Small intestine (tissue), 16 donors: ENCODE measurements at places on chromosomes 2 and 18.

DNA sequence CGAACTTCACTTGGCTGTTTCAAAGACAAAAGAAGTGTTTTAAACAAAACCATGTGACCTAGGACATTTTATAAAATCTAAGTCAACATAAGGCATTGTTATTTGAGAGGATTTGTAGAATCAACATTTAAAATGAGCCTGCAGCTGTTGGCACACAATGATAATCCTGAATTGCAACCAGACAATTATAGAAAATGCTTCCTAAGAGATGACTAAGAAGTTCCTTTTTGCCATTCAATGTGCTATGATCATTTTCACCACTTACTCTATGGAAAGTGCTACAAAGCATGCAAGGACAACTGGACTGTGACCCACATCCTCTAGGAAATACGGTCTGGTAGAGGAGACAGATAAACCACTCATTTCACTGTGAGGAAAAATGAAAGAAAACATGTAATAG, 246.4 kb downstream of the CDH20 start:
- H3K4me3 ChIP-seq = no peak overlapping the region
- peaks cover 2% of the 10 kb centered on the region for H3K4me1 ChIP-seq
- H3K27me3 ChIP-seq = no peaks in the 10 kb centered on the region
- DNase-seq = no peak

GRCh38 chr18:21739604-21740537, 721 bp upstream of the MIB1 start:
- H3K4me3 ChIP-seq = no peak overlapping the region
- H3K27me3 ChIP-seq = no peaks in the 10 kb centered on the region
- no peaks in the 10 kb centered on the region for H3K36me3 ChIP-seq
- DNase-seq = no peak

- H3K27ac ChIP-seq = no peak overlapping the region
- H3K36me3 ChIP-seq = no peaks in the 10 kb centered on the region
- H3K4me3 ChIP-seq = no peak overlapping the region
- H3K27me3 ChIP-seq = no peaks in the 10 kb centered on the region
- no peak for DNase-seq
Measured at GRCh38 chr2:107412981-107413380, 413.7 kb upstream of the RGPD4 start.

GRCh38 chr2:160209516-160209856, 9.4 kb upstream of the ITGB6 start:
- H3K36me3 ChIP-seq = no peaks in the 10 kb centered on the region
- no peak for DNase-seq
- H3K27ac ChIP-seq = peak overlapping the region; percentile 77
- no peak overlapping the region for H3K4me3 ChIP-seq

DNA sequence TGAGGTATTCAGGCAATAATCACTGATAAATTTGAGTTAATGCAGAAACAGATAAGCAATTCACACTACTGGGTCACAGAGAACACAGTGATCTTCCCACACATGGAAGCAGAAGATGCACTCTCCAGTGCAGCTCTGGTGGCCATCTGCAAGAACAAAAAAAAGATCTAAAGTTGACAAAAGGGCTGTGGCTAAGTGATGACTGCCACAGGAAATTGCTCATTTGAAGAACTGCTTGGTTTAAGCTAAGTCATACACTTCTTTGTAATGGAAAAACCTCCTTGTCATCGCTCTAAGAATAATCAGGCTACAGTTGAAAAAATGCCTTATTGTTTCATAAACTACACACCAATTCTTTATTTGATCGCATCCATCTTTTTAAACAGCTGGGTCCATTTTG, 115.1 kb downstream of the DTNB start:
- no peaks in the 10 kb centered on the region for H3K4me1 ChIP-seq
- H3K27ac ChIP-seq = no peak overlapping the region
- H3K36me3 ChIP-seq = no peaks in the 10 kb centered on the region
- H3K27me3 ChIP-seq = no peaks in the 10 kb centered on the region
- H3K4me3 ChIP-seq = no peak overlapping the region

DNA sequence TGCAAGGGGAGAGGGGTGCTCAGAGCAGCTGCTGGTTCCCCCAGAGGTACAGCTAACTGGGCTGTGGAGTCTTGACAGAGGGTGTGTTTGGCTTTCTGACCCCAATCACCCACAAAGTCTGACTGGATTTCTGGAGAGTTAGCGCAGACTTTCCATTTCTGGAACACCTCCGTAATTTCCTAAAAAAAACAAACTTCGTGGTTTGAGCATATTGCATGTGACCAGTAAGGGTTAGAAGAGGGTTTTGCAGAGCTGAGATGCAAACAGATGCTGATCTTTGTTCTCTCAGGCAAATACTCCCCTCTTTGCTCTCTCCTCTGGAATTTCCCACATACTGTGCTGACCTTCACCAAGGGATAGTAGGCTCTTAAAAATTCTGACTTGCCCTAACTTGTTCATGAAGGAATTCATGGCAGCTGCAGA, 44.5 kb upstream of the TMEM247 start:
- no peak overlapping the region for H3K4me3 ChIP-seq
- no peak overlapping the region for H3K27ac ChIP-seq
- no peak for DNase-seq

- no peak overlapping the region for H3K4me3 ChIP-seq
- DNase-seq = peak; percentile 48
- H3K36me3 ChIP-seq = no peaks in the 10 kb centered on the region
- H3K27me3 ChIP-seq = no peaks in the 10 kb centered on the region
- H3K4me1 ChIP-seq = peaks cover 9% of the 10 kb centered on the region
- no peak overlapping the region for H3K27ac ChIP-seq
Measured at GRCh38 chr2:113707106-113707505, 49.3 kb downstream of the SLC35F5 start.

GRCh38 chr2:149789549-149789948, 202.0 kb upstream of the MMADHC start:
- H3K27ac ChIP-seq = no peak overlapping the region
- no peaks in the 10 kb centered on the region for H3K27me3 ChIP-seq
- H3K4me3 ChIP-seq = no peak overlapping the region
- H3K36me3 ChIP-seq = no peaks in the 10 kb centered on the region

- DNase-seq = no peak
- no peak overlapping the region for H3K27ac ChIP-seq
- H3K27me3 ChIP-seq = no peaks in the 10 kb centered on the region
- no peak overlapping the region for H3K4me3 ChIP-seq
Measured at GRCh38 chr18:65298422-65298821, 452.4 kb upstream of the CDH7 start.

DNA sequence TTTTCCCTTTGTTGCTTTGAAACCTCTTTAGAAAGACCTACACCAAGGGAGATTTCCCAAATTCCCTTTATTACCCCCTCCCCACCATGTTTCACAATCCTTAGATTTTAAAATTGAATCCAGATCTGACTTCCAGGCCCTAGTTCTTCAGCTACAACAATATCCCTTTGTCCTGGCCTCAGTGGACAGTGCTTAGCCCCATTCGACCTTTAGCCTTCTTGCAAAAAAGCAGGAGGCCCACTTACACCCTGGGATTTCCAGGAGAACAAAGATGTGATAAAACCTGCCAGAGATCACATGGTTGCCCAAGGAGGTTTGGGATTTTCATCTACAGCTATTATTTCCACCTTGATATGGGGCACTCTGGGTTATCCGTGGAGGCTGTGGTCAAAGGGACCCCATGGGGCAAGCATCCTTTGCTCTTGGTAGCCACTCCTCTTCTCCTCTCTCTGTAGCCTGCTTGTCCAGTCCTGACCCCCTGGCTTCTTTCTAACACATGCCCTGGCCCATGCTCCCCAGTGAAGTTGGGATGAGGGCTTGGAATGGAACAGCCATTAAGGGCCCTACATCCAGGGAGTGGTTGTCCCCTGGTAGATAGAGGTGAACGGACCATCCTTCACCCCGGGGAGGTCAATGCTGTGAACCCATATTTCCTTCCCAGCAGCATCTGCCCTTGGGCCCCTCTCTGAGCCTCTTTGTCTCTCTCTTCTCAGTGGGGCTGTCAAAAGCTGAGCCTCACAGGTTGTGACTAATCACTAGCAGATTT, 267.4 kb downstream of the DYSF start:
- DNase-seq = no peak
- no peak overlapping the region for H3K27ac ChIP-seq
- H3K4me1 ChIP-seq = no peaks in the 10 kb centered on the region
- no peaks in the 10 kb centered on the region for H3K27me3 ChIP-seq
- H3K4me3 ChIP-seq = no peak overlapping the region

DNA sequence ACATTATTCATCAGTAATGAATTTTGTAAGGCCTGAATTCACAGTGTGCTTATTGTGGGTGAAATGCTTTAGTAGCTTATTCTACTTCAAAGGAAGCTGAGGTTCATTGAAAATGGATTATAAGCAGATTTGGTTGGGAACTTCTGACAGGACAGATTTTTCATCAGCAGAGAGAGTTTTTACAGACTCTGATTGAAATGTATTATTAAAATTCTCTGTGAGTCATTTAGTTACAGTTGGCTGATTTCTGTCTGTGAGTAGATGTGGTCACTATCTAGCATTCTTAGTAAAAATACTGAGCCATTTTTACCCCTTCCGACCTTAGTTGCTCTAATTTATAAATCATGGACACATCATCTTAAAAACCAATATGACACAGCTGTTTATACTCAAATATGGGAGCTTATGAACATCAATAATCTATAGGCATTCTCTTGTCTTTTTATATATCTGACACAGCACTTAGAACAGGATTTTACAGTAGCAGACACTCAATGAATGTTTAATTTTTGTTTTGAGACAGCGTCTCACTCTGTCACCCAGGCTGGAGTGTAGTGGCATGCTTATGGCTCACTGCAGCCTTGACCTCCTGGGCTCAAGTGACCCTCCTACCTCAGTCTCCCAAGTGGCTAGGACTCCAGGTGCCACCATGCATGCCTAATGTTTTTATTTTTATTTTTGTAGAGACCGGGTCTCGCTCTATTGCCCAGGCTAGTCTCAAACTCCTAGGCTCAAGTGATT, 239.6 kb downstream of the BABAM2 start:
- DNase-seq = no peak
- no peak overlapping the region for H3K27ac ChIP-seq
- H3K27me3 ChIP-seq = no peaks in the 10 kb centered on the region
- H3K4me3 ChIP-seq = no peak overlapping the region

DNA sequence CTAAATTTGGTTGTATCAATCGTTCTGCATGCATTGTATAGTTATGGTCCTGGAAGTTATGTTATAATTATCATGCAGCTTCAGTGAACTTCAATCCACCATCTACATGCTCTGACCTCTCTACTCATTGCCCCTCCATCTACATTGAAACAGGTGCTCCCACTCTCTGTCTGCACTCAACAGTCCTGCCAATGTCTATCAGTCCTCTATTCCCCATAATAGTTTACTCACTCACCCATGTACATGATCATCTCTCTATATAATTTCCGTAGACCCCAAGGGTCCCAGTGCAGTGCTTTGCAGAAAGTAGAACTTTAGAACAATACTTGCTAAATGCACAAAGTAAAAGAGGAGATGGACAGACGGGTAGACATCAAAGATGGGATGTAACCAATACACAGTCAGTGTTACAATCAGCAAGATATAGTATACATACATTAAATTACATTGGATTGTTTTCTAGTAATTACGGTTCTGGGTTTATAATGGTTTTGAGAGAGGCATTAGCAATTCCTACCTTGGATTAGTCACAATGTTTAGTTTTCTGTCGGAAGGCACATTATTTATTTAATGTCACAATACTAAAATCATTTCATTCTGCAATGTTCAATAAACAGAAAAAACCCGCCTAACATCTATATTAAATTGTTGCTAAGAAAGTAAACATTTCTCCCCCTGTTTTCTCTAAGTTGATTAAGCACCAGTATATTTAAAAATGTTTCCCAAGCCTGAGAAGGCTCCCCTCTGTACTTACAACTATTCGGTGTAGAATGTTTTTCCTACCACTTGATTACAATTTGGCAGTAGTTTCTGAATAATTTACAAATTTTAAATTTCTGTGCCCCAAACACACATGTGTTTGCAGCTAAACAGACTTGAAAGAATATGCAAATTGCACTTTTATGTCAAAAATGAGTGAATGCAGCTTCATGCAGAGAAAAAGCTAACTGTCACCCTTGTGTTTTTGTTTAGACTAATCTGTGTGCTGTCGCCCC, 94.4 kb upstream of the SIX2 start:
- peaks cover 5% of the 10 kb centered on the region for H3K4me1 ChIP-seq
- no peak overlapping the region for H3K27ac ChIP-seq
- no peaks in the 10 kb centered on the region for H3K36me3 ChIP-seq
- no peak overlapping the region for H3K4me3 ChIP-seq

DNA sequence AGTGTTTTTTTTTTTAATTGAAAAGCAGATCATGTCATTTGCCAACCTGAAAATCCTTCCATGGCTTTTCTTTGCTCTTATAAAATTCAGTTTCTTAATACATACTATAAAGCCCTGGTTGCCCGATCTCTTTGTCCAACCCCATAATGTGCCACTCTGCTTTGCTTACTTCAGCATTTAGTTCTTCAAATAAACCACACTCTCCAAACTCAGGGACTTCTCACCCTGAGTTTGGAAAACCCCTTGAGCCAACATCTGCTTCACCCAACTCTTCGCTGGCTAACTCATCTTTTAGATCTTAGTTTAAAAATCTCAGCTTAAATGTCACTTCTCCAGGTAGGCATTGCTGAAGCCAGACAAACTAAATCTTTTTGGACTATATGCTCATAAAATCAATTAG, 1.3 kb upstream of the STAT1 start:
- no peak overlapping the region for H3K27ac ChIP-seq
- peaks cover 17% of the 10 kb centered on the region for H3K36me3 ChIP-seq
- no peak for DNase-seq
- H3K4me3 ChIP-seq = no peak overlapping the region
- H3K4me1 ChIP-seq = peaks cover 18% of the 10 kb centered on the region

- H3K4me1 ChIP-seq = peaks cover 36% of the 10 kb centered on the region
- H3K36me3 ChIP-seq = no peaks in the 10 kb centered on the region
- no peak for DNase-seq
Measured at GRCh38 chr2:39516347-39517101, 79.4 kb upstream of the MAP4K3 start.

DNA sequence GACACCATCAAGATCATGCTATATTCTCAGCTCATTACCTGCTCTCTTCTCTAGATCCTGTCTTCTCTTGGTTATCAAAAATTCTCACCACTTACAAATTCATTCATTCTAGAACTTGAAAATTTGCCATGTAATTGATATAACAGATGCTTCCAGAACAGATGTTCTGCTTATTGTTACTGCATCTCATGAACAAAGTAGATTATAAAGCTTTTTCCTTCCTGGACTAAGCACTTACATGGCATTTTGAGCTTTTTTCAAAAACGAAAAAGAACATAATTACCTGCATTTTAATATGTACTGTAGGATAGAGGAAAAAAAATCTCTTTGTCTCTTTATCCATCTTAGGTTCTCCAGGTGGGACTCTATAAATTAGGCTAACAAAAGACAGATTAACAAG, 79.6 kb upstream of the CREB1 start:
- H3K4me1 ChIP-seq = no peaks in the 10 kb centered on the region
- no peak overlapping the region for H3K27ac ChIP-seq
- peaks cover 2% of the 10 kb centered on the region for H3K27me3 ChIP-seq
- no peak for DNase-seq

DNA sequence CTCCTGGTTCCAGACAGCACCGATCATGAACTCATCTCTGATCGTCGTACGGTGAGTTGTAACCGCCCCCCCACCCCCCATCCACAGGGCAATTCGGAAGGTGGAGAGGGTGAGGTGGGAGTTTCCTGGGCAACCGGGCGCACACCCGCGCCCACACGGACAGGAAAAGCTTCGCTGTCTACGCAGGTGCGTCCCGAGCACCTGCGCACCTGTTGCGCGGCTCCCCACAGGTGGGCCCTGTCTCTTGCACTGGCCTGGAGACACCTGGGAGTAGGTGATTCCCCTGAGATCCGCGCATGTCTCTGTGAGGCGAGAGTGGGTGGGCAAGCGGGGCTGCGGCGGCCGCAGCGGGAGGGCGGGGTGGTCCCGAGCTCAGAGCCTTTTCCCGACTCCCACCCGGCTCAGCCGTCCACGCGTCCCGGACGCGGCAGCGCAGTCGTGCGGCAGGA, 459 bp upstream of the ATP6V1C2 start:
- H3K27ac ChIP-seq = no peak overlapping the region
- peak; percentile 49 for DNase-seq
- H3K36me3 ChIP-seq = no peaks in the 10 kb centered on the region
- H3K27me3 ChIP-seq = peaks cover 5% of the 10 kb centered on the region
- H3K4me1 ChIP-seq = peaks cover 2% of the 10 kb centered on the region
- H3K4me3 ChIP-seq = no peak overlapping the region
